ENCODE measurements at places on chromosomes 4 and X.

- DNase-seq, result no peak
These were observed 85.4 kb downstream of the DCHS2 start for GRCh38 chr4:154406018-154406795.

- DNase-seq, result no peak
These were observed 94.5 kb upstream of the APOOL start for GRCh38 chrX:84909151-84909550.

DNA sequence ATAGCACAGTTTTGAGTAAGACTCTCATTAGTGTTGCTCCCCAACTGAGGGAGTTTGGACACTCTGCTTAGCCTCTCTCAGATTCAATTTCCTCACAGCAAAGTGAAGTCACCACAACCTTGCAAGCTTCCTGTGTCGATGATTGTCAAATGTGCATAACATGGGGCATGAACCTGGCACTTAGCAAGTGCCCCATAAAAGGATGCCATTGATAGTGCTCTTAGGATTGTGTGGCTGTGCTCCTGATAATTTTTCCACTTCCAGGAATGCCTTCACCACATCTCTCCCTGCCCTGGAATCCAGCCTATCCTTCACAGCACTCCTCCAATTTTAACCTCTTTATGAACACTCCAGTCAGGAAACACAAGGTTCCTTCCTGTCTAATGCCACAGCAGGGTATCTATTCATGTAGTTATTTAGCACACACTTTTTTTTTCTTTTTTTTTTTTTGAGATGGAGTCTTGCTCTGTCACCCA is 309.4 kb downstream of the PPP3CA start:
- no peak for DNase-seq

GRCh38 chrX:68185161-68185560 is 248.1 kb downstream of the OPHN1 start:
- DNase-seq, result no peak

GRCh38 chr4:81211956-81212355 is 3.1 kb downstream of the PRKG2 start:
- no peak for DNase-seq

DNA sequence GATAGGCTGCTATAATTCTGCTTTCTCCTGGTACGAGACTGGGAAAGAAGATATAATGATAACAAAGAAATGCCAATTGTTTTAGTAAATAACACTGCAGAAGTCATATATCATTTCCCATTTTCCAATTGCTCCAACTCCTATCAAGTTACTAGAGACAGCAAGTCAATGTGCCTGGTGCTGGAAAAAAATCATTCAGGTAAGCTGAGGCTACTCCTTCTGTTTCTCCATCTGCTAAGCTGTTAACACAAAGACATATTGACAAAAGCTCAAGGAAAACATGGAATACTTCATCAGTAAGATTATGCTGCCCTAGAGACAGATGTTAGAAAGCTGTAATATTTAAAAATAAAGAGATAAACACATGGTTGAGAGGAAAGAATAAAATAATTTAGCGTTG is 10.0 kb downstream of the NAA11 start:
- DNase-seq, result no peak

- DNase-seq, result no peak
These were observed 922.0 kb downstream of the DMD start for GRCh38 chrX:32289356-32289755.

- no peak for DNase-seq
These were observed 65.6 kb downstream of the ASB9 start for GRCh38 chrX:15204130-15204751.

- no peak for DNase-seq
These were observed 63.7 kb downstream of the COL25A1 start for GRCh38 chr4:109238746-109239145.

- DNase-seq, result no peak
These were observed 49.5 kb downstream of the DCLK2 start for GRCh38 chr4:150127757-150128156.

DNA sequence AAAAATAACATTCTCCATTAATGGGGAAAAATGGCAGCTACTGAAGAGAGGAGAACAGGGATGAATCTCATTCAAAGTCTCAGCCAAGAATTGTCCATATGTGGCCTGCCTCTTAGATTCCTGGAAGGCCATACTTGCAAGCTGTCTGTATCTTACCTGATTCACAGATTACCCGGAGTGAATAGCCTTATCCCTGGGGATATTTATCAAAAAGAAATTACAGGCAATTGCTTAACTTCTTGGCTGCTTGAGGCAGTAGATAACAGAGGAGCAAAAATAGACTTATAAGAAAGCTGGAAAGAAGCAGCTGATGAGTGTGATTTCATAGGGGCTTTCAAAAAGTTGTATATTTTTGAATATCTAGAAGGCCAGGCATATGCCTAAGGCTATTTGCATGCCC is 68.8 kb upstream of the PPP1R2C start:
- no peak for DNase-seq

DNA sequence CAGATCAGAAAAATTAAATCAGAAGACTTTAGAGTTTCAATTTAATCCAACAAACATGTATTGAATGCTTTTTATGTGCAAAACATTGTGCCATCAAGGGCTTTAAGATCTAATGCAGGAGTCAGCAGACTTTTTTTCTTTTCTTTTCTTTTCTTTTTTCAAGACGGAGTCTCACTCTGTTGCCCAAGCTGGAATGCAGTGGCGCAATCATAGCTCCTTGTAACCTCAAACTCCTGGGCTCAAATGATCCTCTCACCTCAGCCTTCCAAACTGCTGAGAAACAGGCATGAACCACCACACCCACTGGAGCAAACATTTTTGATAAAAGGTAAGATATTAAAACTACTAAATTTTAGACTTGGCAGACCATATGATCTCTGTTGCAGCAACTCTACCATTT is 24.6 kb upstream of the LRBA start:
- no peak for DNase-seq

DNA sequence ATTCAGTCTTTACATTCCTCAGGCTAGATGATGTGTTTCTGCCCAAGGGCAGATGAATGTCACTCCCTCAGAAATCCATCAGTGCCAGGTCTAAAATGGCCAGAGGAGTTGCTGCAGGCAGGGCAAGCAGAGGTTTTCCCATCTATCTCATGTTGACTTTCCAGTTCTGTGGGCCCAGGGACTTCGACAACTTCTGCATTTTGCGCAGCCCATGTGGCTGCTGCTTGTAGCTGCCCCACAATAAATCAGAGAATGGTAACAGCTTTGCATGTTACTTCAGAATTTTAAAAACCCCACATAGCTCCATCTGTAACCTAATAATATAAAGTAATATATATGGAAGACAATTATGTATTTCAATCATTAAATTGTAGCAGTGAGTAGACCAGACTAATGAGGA is 1367.7 kb upstream of the AGA start:
- no peak for DNase-seq

DNA sequence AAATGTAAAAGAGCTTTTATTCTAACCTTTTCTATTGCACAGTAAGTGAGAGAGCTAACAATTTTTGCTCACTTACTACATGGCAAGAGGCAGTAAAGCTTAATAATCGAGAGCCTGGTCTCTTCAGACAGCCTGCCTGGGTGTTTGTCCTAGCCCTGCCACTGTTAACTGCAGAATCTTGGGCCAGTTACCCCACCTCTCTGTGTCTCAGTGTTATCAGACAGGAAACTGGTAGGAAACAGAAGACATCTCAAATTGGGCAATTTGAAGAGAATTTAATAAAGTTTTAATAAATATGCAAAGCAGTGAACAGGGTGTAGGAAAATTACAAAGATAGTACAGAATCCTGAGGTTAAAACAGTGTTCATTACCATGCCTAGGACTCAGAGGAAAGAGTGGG is 13.4 kb downstream of the STAP1 start:
- DNase-seq, result no peak

- no peak for DNase-seq
These were observed 51.8 kb downstream of the TASL start for GRCh38 chrX:30525732-30526131.

DNA sequence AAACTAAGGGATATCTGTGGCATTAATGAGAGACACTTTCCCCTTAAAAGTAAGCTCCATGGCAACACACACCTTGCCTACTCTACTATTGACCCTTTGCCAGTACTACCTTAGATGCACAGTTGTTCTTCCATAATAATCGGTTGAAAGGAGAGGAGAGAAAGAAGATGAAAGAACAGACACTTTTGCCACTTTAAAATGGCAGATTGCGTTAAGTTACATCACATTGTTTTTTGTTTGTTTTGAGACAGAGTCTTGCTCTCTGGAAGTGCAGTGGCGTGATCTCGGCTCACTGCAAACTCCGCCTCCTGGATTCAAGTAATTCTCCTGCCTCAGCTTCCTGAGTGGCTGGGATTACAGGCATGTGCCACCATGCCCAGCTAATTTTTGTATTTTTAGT is 239.8 kb downstream of the SCFD2 start:
- no peak for DNase-seq

DNA sequence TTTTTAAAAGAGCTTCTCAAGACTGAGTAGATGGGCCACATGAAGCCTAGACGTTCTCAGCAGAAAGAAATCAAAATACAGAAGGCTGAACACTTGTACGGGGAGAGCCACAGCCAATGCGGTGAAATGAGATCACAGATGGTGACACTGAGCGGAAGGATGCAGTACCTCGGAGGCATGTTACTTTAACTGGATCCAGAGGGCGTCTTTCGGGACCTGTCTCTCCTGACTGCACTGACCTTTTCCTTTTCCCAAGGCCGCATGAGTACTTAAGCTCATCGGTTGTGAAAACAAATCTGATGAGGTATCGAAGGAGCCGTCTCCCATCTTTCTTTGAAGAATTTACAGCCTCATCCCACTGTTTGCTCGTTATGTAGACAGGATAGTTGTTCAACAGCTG is 32.6 kb downstream of the BEND4 start:
- DNase-seq, result no peak

GRCh38 chrX:22810876-22811275 is 188.9 kb upstream of the DDX53 start:
- no peak for DNase-seq

DNA sequence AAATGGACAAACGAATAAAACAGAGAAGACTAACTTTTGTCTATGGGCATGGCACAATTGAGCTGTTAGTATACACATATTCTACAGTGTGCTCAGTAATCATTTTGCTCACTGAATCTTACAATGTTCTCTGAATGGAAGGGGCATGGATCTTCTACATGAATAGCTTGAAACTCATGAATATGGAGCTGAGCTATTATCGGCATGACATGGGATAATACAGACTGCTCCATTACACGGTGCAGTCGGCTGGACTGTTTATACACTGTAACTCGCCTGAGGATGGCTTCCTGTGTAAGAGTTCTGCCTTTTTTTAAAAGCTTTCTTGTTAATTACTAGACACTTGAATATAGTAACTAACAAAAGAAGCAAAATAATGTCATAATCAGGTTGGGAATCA is 368.5 kb upstream of the MAD2L1 start:
- no peak for DNase-seq
